ENCODE measurements at places on chromosomes 5 and 9.

DNA sequence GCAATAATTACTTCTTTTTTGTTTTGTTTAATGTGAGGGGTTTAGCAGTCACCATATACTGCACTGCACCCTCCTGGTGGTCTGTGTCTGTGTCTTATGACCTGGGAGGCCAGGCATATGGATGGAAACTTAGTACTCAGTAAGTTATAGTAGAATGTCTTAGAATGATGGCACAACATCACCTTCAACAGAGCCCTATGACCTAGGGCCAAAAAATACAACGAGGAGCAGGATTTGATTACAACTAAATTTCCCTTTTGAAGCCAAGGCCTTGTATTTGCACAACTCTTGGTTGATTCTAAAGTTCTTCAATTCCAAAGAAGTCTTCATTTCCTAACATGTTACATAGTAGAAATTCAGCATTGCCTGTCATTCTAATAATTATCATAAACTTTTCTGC lies 422.1 kb upstream of the PIK3R1 start:
- DNase-seq, result no peak

GRCh38 chr5:17069995-17070511 lies 134.0 kb upstream of the MYO10 start:
- no peak for DNase-seq

GRCh38 chr5:9544502-9545135 lies 1.3 kb downstream of the SEMA5A start:
- no peak for DNase-seq

- no peak for DNase-seq
Measured at GRCh38 chr9:116362493-116362892, 208.9 kb downstream of the PAPPA start.

- no peak for DNase-seq
Measured at GRCh38 chr5:160514866-160515265, 93.2 kb downstream of the PTTG1 start.

GRCh38 chr5:177431317-177432142 lies 5.1 kb downstream of the GRK6 start:
- no peak for DNase-seq

DNA sequence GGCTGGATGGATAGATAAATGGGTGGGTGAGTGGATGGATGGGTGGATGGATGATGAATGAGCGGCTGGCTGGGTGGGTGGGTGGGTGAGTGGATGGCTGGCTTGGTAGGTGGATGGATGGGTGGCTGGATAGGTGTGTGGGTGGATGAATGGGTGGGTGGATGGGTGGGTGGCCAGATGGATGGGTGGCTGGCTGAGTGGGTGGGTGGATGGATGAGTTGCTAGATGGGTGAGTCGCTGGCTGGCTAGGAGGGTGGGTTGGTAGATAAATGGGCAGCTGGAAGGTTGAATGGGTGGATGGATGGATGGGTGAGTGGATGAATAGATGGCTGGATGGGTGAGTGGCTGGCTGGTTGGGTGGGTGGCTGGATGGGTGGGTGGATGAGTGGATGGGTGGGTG lies 27.9 kb upstream of the CEP72 start:
- no peak for DNase-seq

GRCh38 chr5:130870691-130871090 lies 294.4 kb downstream of the HINT1 start:
- DNase-seq, result no peak

DNA sequence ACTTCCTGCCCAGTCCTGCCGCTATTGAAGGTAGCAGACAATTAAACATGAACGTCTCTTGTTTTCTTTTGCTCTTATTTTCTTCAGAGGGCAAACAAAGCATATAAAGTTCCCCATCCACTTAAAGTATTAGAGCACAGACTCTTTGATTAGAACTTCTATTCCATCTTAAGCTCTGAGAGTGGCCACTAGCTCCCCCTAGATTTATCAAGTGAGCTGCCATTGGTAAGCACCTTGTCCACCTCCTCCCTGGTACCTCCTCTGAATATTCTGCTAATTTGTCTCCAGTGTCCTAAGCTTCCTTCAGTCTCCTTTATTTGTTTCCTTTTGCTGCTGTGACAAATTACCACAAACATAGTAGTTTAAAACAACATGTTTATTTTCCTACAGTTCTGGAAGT lies 264.3 kb upstream of the KCNN2 start:
- no peak for DNase-seq

DNA sequence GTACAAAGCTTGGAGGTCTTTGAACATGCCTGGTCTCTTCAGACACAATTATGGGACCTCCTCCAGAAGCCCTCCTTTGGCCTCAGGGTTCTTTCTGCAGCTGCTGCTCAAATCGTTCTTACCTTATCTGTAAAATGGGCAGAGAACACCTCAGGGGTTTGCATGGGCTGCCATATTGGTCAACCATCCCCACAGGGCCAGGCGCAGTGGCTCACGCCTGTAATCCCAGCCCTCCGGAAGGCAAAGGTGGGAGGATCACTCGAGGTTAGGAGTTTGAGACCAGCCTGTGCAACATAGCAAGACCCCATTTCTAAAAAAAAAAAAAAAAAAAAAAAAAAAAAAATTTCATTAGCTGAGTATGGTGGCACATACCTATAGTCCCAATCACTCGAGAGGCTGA lies 29.1 kb upstream of the TCF7 start:
- DNase-seq, result no peak

DNA sequence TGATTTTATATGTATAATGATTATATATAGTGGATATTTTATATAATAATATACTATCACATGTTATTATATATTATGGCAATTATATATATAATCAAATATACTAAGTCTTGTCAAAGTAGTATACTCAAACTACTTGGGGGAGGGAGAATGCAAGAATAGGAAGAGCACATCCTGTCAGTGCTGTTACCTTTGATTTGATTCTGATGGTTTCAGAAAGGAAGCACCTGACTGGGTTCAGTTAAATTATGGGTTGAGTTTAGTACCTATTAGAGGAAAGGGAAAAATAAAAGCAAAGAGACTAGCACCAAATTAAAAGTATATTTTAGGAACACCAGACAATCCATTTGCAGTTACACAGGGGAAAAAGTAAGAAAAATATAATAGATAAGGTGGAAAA lies 107.6 kb downstream of the GRIA1 start:
- no peak for DNase-seq

DNA sequence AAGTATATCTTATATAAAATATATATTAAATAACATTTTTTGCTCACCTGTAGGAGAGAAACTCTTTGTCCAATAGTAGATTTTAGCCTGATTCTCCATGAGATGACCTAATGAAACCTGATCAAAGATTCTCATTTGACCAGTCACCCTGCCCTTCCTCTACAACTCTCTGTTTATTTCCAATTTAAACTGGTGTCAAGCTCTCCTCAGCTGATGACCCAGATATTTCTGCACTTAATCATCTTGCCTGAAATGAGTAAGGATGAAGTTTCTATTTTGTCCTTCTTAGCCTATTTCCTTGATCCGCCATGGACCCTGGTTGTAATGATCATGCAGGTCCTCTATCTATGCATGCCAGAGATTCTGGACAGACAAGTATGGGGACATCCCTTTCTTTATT lies 179.3 kb upstream of the FGF10 start:
- DNase-seq, result no peak

GRCh38 chr5:133257977-133258376 lies 206.2 kb downstream of the HSPA4 start:
- no peak for DNase-seq

Data from cerebellar nuclear complex (tissue), 1 donor.